ENCODE measurements at places on chromosomes 4 and X.

DNA sequence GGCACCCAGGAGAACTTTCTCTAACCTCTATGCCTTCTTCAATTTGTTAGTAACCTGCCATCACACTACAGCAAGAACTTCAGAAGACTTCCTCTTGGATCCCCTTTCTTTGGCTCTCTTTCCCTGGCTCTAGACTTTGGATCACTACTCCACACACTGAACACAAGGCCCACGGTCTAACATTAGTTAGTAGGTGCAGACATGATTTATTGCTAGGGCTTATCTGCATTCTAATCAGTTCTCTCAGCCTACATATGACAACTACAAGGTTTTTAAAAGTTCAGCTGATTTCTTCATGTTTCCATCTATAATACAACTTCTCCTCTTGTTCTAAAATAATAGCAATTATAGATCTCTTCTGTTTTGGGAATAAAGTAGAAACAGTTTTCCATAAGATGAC is 209.1 kb upstream of the ANXA10 start:
- DNase-seq = no peak

DNA sequence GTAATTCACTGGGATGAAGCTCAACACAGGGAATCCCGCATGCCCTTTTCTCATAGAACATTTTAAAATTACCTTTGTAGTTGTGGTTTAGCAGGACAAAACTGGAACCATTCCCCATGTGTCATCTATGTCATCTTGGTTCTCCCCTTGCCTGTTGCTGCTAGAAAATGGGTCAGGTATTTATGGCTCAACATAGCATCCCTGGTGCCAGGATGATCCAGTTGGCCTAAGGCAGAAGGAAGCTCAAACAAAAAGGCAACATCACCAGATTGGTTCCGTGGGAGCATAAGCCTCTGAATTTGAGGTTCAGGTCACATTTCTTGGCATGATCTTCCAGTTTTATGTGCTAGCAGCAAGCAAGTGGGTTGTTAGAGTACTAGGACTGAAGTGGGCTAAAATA is 552.6 kb upstream of the BOD1L1 start:
- no peak for DNase-seq

DNA sequence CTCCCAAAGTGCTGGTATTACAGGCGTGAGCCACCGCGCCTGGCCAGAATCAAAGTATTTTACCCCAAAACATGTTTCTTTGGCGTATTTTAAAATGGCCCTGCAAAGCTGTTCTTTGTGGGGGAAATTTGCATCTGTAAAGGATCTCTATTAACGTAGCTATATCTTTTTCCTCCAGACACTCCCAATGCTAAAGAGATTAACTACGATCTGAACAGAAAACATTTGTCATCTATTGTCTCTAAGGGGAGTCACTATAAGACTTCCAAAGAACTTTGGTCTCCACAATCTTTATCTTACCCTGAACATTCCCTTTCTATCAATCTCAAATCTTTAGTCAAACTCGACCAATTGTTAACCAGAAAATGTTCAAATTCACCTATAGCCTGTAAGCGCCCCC is 19.1 kb upstream of the PDS5A start:
- DNase-seq = no peak

DNA sequence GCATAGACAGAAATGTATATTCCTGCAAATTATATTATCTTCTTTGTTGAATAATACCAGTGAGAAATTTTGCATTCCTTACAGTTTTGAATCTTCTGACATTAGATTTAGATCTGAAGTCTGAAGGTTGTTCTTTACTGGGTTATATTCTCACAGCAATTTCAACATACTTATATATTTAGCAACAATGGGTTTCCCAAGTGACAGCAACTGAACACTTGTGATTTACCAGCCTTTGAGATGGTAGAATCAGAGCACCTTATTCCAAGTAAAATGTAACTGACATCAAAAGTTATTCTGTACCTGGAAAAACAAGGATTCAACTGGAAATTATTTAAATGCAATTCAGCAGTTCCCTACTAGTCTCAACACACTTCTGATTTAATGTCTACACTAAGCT is 66.0 kb downstream of the RELL1 start:
- no peak for DNase-seq

DNA sequence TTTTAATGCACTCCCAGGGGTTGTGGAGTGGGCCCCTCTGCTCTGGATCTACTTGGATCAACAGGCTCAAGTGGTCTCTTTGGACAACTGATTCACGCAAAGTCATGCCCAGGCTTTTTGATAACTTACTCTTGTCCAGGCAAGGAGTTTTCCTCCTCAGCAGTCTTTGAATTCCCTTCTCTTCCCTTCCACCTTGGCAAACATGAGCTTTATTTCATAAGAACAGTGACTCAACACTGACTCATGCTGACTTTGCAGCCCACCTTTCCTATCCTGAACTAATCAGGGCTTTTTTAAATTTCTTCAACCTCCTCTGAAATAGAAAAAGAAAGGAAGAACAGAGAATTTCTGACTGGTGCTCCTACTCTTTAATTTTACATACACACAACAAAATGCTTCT is 132.1 kb upstream of the LDB2 start:
- DNase-seq = no peak

- DNase-seq = no peak
Observed at GRCh38 chrX:5748586-5749150, 480.0 kb downstream of the NLGN4X start.

DNA sequence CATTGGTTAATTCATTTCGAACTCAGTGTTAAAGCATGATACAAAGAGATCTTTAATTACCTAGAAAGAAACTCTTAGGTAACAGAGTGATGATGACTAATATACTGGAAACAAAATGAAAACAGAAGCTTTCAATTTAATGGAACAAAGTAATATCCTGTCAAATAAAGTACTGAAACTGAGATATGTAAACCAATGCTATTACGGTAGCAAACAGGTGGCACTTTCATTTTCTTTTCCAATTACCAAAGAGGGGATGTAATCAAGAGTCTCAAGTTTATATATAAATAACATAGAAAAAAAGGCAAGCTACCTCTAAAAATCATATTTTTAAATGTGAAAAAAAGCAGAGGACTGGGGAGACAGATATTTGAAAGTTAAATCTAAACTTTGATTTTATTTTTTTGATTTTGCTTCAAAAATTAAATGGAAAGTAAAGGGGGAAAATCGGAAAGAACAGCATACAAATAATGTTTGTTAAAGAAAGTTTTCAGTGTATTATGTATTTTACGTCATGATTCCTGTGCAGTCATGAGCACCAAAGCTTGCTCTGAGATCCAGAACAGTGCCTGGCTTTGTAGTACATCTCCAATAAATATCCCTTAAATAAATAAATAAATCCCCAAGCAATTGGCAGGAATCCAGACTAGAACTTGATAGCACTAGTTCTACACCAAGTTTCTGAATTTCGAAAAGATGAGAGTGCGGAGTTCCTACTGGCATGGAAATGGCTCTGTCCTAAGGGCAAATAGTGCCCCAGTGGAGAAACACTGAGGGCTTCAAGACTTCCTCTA is 25.0 kb upstream of the RAPGEF2 start:
- no peak for DNase-seq

All from T follicular helper cell (primary cell).